CD8-positive, alpha-beta memory T cell (primary cell): ENCODE measurements at places on chromosomes 16 and 17. TPM values are rescaled to one million over a fixed set of nuclear protein-coding genes. Genes with fewer than 3 reads are reported as not detected.

DNA sequence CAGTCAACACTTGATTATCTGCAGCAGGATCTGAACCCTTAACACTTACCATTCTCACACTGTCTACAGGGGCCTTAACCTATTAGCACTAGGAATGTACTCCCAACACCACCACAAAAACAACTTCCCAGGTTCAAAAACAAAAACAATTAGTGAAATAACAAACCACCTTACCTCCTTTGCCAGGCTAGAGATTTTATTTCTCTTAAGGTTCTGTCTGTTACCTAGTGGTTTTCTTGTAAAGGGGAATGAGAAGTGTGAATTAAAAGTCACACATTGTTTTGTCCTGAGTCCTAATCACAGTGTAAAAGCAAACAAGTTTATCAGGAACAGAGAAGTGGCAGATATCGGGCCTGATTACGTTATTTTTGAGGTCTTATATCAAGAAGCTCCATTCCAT, 9.7 kb downstream of the SMARCE1 start:
- no peak for DNase-seq

DNA sequence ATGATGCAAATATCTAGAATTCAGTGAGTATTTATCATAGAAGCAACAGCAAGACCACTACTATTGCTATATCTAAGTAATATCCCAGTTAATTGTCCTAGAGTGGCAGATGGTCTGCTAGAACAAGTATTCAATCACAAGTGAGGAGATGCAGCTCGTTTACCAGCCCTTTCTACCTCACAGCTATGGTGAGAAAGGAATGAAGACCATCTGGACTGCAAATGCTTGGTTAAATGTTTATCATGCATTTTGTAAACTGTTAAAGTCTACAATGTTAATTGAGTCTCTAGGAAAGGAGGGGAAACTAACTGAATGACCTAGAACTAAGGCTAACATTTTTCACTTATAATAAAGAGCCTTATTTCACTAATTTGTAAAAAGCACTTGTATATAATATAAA, 52.5 kb downstream of the CNOT1 start:
- DNase-seq: no peak

- no peak for DNase-seq
Measured at GRCh38 chr17:39781031-39781860, 43.5 kb downstream of the GRB7 start.

ATXN1L gene
- 19.7 TPM for total RNA-seq

SHBG gene
- not detected for total RNA-seq
